LoVo (cell line): ENCODE measurements at places on chromosomes 6 and 20.

- no peak for DNase-seq
Observed at GRCh38 chr20:258963-259362, 1.4 kb downstream of the DEFB132 start.

DNA sequence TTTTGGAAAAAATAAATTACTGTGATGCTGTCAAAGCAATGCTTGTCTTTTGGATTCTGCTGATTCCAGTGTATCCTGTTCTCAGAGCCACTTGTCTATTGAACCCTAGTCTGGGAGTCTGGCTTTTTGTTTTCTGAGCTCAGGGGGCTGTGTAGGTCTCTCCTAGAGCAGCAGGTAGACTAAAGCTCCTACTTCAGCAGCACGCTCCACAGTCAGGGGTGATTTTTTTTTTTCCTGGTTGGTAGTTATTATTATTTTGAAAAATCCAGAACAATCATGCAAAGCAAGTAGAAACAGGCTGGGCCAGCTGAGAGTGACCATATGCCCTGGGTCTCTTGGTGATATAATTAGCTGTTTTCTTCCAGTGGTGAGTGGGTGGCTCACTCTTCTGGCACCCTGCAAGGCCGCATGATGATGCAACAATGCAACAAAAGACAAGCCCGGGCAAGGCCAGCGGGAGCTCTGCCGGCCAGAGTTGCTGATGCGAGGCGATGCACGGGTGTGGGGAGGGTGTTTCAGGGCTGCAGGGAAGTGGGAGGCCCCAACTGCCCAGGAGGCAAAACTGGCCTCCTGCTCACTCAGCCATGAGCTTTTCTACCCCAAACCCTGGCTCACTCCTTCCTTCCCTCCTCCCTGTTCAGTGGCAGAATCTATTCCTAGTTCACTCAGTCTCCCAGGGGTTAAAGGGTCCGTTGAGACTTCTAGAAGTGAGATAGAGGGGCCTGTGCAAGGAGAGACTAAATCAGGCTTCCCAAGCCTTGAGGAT, 11.5 kb upstream of the CDKN1A start:
- peak; percentile 86 for DNase-seq

- DNase-seq = peak; percentile 56
Observed at GRCh38 chr6:134678436-134678889, 271.4 kb downstream of the ALDH8A1 start.

- no peak for DNase-seq
Observed at GRCh38 chr6:140736231-140736630, 1361.8 kb upstream of the CITED2 start.

GRCh38 chr6:24448828-24449525, 40.4 kb downstream of the GPLD1 start:
- DNase-seq = no peak
